Left lung (tissue), 14 donors: ENCODE measurements at places on chromosomes 2 and 18.

GRCh38 chr2:47405757-47406156, 2.8 kb downstream of the MSH2 start:
- no peak for DNase-seq

DNA sequence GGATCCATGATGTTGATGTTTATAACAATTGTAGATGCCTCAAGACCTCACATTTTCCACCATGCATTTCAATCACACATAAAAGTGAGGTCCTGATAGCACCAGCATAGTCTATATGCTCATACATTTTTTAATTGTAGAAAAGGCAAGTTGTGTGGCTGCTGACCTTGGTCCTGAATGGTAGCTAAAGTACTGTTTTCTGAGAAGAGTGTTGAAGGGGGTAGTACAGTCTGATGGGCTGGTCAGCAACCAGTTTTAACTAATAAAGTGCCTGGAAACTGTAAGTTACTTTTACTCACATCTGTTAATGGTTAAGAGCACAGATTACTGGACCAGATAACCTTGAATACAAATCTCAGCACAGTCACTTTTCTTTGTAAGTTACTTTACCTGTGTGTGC, 15.9 kb downstream of the ZNF638 start:
- DNase-seq = no peak

DNA sequence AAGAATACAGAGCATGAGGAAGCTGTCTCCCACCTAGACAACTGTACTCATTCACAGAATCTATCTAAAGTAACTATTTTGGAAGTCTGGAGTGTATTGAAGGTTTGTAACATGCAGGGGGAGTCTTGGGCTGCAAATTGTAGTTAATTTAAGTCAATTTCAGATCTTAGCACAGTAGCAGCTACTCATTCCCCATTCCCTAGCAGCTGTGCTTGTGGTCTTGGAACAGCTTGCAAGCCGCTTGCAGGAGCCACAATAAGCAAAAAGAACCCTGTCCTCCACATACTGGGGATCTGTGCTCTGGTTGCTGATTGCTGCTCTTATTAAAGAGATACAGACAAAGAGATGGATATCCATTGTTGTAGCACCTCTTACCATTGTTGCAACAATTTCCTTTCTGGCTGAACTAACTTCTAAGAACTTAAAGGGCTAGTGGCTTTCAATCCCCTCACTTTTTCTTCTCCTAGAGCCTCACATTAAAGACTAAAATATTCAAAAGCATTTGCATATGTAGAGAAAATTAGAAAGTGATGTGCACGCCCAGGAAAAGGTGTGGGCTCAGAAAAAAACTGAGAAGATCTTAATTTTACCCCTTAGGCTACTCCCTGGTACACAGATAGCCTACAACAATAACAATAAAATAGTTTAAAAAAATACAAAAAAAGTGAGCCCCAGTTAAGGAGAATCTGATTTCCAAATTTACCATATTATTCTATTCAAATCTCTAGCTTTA, 1775.1 kb upstream of the PIK3C3 start:
- DNase-seq = no peak

DNA sequence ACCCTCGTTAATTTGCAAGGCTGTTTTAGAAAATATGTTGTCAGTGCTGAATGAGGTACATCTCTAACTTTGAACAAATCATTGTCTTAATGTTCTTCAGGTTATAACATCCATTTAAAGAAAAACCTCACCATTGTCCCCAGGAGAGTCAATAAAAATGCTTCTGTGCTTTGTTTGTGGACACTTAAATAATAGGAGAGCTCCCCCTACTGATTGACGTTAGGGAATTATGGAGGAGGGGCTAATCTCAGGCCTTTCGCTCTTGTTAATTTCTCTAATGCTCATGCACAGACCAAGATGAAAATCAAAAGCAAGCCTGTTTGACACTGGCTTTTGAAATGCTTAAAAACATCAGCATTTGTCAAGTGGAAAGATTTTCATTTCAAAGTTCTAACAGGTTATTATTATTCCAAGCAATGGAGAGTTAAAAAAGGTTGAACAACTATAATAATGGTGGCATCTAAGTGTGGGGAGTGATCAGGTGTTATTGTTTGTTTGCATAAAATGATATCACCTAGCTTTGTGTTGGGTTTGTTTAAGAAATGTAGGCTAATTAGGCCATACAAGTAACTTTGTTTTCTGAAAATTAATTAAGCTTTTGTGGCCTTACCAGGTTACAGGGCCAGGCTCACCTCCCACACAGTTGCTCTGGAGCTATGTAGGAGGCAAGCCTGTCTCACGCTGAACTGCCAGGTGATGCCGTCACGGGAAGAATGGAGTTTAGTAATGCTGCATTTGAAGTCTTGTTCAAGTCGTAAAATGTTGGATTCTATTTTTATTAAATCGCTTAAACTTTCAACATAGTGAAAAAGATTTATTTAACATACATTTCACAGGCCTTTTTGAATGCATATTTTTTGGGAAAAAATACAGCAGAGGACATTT, 51.7 kb upstream of the SMIM21 start:
- DNase-seq = no peak

DNA sequence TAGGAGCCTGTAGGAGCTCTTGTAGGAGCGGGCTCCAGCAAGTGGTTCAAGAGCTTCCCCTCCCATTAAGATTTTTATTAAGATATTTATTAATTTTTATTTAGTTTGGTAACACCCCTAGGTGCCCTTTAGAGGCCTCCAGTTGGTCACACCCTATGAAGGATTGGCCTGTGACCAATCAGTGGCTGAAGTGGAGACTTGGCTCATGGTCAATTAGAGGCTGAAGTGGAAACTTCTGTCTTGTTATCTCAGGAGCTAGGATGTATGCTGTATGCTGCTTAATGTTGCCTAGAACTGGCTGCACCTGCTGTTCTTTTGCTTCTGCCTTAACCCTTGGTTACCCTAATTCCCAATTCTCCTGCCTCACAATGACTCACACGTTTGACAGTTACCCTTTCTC, 48.7 kb downstream of the DHRS9 start:
- no peak for DNase-seq

DNA sequence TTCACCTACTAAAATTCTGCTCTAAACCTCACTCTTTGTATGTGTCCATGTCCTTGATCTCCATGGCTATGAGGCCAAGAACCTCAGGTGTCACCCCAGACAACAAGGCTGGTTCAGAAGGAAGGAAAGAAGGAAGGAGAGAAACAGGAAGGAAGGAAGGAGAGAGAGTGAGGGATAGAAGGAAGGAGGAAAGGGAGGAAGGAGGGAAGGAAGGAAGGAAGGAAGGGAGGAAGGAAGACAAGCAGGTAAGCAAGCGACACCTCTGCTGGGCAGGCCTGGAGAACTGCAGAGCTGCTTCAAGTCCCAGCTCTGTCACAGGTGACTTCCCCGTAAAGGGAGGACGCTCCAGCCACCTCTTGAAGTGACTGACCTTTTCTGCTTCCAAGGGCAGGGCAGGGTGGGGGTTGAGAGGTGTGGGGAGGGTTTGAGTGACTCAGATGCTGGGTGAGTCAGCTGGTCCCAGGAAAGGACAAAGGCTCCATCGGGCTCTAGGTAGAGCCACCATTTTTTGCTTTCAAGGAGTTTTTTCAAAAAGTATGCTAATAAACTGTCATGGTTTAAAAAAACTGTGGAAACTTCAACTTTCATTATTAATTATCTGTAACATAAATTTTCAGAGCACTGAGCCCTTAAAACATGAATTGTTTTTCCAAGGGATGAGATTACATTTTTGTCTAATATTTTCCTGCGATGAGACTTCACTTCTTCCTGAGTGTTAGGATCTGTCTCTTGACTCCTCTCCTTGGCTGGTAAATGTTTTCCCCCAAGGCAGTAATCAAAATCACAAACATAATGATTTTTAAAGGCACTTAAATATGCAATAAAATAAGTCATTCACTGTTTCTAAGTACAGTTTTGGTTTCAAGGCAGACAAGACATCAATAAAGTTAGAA, 90.1 kb upstream of the L3MBTL4 start:
- no peak for DNase-seq

DNA sequence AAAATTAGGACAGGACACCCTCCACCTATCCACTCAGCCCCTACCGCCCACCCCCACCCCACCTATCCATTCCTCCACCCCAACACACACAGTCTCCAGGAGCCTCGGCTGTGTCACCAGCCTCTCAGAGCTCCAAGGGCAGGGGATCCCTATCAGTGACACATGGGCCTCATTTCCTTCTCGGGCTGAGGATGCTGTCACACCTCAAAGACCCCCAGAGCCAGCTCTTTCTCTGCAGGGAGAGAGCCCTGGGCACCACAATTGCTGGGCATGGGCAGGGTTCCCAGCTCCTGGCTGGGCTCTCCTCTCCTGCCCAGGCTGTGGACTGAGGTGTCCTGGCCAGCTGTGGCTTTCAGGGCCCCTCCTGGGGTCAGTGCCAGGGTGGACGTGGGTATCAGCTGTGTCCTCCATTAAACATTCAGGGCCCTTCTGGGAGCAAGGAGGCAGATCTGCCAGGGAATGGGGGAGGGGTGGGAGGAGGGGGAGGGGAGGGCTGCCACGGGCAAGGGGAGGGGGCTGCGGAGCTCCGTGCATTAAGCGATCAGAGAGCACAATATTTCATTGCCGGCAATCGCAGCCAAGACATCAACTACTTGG, 14.3 kb upstream of the ECEL1 start:
- DNase-seq = no peak

- no peak for DNase-seq
Measured at GRCh38 chr2:26901326-26902183, 53.6 kb downstream of the DPYSL5 start.

DNA sequence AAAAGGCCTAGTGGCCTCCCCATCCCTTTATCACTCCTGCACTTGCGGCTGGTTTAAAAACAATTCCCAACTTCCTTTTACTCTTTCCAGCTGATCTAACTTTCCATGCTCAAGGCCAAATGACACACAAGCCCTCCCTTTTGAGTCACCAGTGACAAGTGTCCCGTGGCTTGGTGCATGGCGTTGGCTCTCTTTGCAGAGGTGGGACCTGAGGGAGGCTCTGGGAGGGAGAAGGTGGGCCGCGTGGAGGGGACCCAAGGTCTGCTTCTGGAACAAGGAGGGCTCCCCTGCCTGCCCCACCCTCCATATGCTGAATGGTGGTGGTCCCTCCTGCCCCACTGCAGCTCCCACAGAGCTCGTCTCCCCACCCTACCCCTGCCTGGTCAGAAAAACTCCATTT, 30.8 kb upstream of the HPCAL1 start:
- DNase-seq = no peak

DNA sequence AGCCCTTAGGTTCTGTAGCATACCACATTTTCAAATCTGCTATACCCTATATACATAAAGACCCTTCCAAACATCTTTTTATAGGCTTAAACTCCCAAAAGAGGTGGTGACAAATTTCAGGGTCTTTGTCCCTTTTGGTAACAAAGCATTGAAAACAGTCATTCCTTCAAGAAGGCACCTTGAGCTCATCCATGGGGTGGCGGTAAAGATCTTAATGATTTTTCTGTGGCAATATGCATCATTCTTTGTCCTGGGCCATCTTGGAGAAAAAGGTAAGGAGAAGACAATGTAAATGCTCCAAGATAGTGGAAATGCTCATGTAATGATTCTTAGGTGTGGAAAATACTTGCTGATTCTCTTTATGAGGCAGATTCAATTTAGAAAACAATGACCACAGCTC, 890.5 kb downstream of the CNTNAP5 start:
- no peak for DNase-seq

DNA sequence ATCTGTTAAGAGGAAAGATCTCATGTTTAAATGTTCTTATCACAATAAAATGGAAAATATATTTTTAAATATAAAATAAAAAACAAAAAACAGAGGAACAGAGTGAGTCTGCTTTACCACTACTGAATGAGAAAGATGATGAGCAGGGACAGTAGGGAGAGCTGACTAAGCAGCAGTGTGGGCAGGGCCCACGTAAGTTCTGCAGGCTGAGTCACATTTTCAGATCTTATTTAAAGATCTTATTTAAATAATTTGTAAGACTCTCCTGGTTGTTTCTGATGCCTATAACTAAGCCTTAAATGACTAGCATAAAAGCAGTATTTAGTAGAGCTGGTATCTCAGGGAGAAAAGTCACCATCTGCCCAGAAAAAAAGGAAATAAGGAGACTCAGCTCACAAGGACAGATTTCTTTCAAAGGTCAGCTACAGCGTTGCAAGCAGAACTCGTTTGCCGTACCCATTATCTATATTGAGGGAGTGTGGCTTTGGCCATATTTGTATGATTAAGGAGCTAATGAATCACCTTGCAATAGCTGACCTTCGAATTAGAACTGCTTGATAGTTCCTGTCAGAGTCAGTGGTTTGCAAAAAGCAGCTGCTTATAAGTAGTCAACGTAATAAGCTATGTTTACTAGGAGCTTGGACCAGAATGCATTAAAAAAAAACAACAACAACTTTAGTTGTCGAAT, 322.1 kb upstream of the CHAC2 start:
- DNase-seq = no peak

- no peak for DNase-seq
Measured at GRCh38 chr2:36396878-36397539, 41.4 kb downstream of the CRIM1 start.

DNA sequence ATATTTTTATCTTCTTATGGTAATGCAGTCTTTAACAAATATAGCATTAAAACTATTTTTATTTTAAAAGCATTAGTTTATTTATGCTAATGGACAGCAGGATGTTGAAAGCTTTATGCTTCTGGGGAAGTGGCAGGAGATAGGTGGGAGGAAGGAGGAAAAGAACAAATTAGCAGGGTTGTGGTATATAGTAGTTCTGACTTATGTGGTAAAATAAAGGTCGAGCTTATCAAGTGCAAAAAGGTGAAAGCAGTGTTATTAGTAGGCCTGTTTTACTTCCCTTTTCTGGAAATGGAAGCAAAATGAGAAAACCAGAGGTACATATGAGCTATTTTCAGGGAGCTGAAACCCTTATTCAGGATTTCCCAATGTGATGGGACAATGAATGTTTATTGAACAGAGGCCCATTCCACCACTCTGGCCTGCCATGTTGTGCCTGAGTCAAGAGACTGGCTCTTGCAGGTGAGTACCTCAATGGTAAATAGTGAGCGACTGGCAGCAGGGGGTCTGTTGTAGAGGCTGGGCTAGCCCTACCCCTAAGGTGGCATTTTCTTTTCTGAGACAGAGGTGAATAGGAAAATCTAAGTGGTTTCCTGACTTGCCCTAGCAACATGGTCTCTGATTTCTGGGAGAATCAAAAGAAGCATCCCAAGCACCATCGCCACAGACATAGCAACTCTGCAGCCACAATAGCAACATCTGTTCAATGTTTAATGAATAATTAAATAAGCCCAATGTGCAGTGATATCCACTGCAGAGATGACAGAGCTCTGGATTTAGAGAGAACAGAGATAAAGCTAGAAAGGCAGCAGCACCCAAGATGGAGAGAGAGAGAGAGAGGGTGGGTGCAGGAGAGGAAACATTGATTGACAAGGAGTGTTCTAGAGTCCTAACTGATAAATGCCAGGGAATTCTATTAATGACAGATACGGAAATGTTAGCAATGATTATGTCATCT, 119.7 kb downstream of the UPP2 start:
- DNase-seq = no peak

GRCh38 chr2:45382744-45383143, 228.3 kb downstream of the SRBD1 start:
- DNase-seq = no peak
